ENCODE measurements at places on chromosomes 2 and 18.

- DNase-seq, result no peak
Observed at GRCh38 chr2:182584462-182584861, 131.6 kb upstream of the DNAJC10 start.

DNA sequence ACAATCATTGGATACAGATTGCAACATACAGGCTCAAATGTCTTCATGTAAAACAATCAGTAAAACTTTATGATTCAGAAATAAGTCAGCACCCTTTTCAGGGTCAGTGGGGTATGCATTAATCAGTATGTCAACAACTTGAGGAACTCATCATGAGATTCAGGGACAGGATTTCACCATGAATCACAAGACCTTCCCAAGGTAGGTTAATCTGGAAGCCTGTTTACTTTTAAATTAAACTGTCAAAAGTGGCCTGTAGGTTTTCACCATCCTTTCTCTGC lies 104.8 kb downstream of the SP100 start:
- DNase-seq, result no peak

DNA sequence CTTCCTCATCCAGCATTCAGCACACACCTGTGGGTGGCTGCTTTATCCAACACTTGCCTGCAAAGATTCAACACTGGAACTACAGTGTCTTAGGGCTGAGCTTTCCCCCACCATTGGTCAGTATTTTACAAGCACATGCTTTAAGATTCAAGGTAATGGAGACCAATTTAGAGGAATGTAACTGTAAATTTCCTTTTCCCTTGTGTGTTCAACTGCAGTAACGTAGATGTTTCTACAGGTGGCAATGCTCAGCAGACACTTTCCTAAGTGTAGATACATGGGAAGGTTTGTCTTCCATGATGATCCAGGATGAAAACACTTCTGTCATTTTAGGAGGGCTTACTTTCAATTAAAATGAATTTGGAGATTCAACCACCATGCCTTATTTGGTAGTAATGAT lies 143.6 kb upstream of the PXDN start:
- no peak for DNase-seq

DNA sequence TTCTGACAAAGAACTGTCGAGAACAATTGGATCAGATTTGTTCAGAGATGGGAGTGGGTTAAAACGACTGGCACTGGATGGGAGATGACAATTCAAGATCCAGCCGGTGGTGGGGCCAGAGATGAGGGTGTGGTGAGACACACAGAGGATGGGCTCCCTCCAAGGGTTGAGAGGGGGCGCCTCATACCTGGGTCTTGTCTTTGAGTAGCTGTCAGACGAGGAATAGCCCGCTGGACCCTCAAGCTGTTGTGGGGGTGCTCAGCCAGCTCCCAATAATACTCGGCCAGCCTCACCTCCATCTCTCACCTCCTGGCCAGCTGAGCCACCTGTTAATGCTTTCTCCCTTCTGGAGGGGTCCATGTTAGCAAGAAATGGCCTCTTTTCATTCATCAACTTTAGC lies 14.0 kb downstream of the INPP5D start:
- DNase-seq, result no peak

GRCh38 chr18:23619388-23619881 lies 33.1 kb upstream of the NPC1 start:
- DNase-seq, result peak; percentile 27

DNA sequence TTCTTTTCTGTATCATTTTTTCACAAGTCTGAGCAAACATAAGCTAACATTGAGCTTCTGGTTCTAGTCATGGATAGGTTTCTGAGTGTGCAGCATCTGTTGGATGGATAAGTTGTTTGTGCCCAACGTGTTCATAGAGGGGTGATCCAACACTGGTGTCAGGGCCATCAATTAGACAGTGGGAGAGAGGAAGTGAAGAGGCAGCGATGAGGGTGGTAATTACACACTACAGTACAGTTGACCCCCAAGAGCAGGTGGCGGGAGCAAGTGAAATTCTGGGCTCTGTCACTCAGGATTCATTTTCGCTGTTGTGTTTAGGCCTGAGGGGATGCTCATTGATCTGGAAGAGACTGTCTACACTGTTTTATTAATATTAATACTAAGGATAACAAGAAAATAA lies 180.0 kb upstream of the CXCR4 start:
- DNase-seq, result no peak

DNA sequence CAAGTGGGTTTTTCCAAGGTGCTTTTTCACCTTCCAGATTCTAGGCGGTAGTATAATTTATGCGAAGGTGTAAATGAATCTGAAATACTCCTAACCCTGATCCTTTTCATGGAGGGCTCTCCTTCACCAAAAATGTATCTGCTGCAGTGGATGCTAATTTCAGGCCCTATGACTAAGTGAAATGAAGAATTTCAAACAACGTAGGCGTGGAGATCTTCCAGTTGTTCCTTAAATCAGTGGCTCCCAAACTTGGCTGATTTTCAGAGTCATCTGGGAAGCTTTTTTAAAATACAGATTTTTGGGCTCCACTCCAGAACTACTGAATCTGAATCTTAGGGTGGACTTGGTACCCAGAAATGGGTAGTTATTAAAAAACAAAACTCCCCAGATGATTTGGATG lies 5.5 kb downstream of the GCKR start:
- no peak for DNase-seq

DNA sequence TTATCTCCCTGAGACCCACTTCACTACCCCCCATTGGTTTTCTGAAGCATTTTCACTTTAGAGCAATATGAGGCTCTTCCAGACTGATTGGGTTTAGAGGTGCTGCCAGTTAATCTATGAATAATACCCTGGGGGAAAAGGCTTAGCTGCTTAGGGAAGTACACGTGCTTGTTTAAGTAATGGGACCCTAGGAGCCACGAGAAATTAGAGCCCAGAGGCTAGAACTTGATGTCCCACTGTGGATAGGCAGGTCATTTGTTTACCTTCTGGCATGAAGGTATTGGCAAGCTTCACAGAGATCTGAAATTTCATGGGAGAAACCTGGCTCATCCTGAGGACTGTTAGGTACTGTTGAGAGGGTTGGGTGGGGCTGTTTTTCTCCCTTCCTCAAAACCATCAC lies 59.7 kb downstream of the CLIP4 start:
- DNase-seq, result no peak

GRCh38 chr2:166170356-166170755 lies 42.5 kb upstream of the SCN1A start:
- no peak for DNase-seq

GRCh38 chr2:58730764-58731487 lies 489.8 kb upstream of the FANCL start:
- no peak for DNase-seq

GRCh38 chr2:221422516-221423209 lies 149.4 kb downstream of the EPHA4 start:
- no peak for DNase-seq

GRCh38 chr18:61201511-61201910 lies 131.7 kb upstream of the CDH20 start:
- no peak for DNase-seq

DNA sequence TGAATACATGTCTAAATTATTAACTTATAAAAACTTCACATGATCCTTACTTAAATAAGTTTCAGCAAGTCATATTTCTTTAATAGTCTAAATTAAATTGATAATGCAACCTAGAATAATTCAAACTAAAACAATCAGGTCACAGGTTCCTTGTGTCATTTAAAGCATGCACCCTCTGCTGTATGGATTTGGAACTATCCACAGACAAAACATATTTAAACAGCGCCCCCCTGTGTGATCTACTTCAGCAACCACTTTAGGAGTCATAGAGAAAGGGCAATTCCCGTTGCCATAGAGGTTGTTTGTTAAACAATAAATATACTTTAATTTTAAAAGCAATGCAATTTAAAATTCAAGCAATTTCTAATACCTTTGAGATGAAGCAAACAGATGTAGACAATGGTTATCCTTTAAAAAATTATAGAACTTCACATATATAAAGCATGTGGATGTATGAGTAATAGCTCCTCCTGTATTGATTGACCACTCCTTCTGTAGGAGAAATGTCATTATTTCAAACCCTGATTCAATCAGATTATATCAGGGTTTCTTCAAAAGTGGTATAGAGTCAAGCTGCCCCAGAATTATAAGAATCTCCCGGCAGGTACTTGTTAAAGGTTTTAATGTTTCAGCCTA lies 21.2 kb downstream of the GRB14 start:
- no peak for DNase-seq

DNA sequence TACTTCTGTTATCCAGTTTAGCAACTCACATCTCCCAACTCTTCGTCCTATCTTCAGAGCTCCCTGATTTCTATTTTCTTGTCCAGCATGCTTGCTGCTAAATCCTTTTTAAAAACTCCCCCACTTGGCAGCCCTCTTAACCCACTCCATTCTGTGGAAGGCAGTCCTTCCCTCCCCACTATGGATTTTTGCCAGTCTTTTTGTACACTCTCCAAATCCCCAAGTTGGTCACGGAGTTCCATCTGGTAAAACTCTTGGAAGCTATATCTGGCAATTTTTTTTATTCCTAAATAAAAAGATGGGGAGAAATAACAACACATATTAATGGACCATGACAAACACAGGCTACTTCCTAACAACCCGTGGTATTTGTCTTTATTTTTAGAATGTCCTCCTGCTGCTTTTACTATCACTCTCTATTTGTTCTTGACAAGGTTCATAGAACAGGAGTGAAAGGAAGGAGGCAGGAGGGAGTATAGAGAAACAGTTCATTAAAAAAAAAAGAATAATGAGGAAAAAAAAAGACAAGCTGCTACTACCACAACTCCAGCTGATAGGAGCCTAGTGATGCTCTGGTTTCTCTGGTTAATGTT lies 120.0 kb upstream of the THSD7B start:
- no peak for DNase-seq

- no peak for DNase-seq
Observed at GRCh38 chr2:20391951-20392699, 41.5 kb upstream of the PUM2 start.

Measured in activated naive CD8-positive, alpha-beta T cell treated with anti-CD3 and anti-CD28 coated beads, Interleukin-2, amount 50 U/mL, for 24 hours (primary cell).